Fibroblast of mammary gland (primary cell): ENCODE measurements at places on chromosomes 7 and 10.

DNA sequence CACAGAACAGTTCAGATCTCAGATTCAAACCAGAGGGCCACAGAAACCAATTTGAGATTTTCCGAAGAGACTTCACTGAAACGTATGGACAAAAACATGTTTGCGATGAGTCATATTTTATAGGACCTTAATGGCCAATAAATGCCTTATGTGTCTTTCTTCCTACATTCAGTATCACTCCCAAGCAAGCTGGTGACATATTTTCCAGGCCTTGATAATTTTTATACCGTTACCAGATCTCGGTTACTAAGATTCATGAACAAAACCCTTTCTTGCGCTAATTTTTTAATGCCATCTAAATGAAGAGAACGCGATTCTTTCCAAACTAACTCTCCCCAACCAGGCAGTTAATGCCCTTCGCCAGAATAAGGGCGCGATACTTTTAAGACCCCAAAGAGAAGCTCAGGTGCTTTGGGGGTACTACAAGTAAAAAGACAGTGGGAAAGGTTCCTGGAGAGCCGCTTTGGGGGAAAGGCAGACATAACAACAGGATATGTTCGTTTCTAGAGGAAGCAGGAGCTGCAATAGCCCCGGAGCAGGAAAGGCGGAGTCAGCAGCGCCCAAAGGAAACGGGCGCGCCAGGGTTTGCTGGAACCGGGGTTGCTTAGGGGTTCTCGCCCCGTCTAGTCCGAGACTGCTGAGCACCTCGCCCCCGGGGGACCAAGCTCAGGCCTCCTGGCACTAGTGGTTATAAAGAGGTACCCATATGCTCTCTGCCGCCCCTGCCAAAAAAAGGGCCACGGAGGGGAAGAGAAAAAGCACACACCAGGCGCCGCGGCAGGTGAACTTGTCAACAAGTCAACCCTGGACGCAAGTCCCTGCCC lies 884 bp downstream of the ICA1 start:
- DNase-seq: no peak

GRCh38 chr10:70892631-70893030 lies 4.3 kb upstream of the PCBD1 start:
- DNase-seq: peak; percentile 41

GRCh38 chr10:45075826-45076380 lies 75.2 kb downstream of the ZNF22 start:
- DNase-seq: no peak

GRCh38 chr10:59648711-59649201 lies 60.9 kb downstream of the SLC16A9 start:
- peak; percentile 40 for DNase-seq

DNA sequence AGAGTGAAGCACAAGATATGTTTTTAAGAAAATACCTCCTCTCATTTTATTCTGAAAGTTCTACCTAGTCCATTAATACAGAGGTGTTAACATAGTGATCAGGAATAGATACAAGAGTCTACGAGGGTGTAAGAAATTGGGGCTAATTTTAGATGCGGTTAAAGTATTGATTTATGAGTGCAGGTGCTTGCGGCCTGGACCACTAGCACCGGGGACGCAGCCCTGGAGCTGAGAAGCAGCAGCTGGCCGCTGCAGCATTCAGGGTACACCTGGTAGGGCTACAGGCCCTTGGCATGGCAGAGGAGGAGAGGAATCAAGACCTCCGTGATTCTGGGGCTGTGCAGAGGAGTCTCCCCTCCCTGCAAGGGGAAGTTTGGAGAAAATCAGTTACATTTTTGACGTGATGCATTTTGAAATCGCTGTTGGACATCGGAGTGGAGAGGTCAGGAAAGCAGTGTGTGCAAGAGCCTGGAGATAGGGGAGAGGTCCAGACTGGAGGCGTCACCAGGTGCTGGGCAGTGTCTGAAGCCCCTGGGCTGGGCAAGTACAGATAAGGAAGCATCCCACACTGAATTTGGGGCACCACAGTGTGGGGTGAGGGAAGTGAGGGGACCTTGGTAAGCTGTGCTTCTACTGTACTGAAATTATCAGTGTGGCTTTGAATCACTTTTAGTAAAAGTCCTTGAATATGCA lies 112.3 kb downstream of the VWC2 start:
- no peak for DNase-seq

- DNase-seq: peak; percentile 100
Observed at GRCh38 chr10:119401671-119402395, 140.7 kb downstream of the RGS10 start.

GRCh38 chr7:11914645-11915044 lies 82.6 kb upstream of the THSD7A start:
- no peak for DNase-seq

DNA sequence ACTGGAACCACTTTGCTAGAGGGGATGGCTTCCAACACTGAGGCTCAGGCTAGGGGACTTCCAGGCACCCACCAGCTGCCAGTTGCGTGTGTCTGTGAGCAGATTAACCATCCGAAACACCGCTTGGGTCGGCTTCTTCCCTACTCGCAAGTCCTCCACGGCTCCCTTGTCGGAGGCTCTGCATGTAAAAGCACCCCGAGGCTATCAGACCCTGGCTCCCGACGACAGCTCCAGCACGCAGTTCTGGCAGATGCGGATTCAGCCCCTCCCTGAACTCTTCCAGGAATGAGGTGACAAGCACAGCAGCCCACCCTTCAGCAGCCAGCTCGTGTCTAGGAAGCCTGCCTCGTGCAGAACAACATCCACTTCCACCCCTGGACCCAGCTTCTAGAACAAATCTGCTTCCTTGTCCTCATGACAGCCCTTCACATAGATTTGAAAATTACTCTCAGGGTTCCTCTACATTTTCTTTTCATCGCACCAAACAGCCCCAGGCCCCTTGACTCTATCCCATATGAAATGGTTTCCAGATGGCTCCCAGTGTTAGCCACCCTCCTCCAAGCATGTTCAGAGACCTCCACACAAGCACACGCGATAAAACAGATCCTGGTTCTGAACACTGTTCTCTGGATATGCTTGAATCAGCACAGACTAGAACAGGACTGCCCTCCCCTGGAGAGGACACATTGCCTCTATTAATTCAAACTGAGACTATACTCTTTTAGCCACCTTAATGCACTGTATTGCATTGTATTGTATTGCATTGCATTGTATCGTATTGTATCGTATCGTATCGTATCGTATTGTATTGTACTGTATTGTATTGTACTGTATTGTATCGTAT lies 44.6 kb downstream of the SLIT1 start:
- DNase-seq: no peak

DNA sequence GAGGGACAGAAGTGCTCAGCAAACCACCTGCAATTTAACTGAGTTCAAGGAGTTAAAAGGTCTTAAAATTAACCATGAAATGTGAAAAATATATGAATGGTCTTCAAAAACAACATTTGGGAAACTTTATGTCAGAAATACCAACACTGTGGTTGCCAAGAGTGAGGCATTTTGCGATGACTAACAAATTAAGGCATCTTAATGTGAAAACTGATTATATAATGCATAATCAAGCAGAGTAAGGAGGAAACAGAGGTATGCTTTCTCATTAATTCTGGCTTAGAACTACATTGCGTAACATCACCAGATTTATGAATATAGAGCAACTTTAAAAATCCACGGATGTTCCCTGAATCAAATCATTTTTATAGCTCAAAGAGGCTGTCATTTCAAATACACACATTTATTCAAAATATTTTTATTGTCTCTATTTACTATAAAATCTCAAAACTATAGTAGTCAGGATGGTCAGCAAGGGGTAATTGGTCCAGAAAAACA lies 335.5 kb downstream of the LRRTM3 start:
- DNase-seq: no peak

DNA sequence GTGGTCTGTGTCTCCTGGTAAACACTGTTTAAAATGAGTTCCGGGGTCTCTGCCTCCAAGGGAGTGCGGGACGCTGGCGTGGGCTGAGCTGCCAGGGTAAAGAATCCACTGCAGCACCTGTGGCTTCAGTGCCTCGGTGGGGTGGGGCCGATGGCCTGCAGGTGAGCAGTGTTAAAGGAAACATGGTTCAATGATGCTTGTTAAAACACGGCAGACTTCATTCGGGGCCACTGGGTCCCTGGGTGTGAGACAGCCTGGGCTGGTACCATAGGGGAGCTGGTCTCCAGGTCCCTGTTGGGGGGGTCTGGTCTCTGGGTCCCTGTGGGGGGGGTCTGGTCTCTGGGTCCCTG lies 24.9 kb upstream of the KNDC1 start:
- DNase-seq: no peak

- DNase-seq: peak; percentile 61
Observed at GRCh38 chr10:101780818-101781654, 2.2 kb downstream of the NPM3 start.

- DNase-seq: peak; percentile 62
Observed at GRCh38 chr7:108190891-108191290, 60.7 kb upstream of the LAMB4 start.

GRCh38 chr10:72642318-72642717 lies 16.4 kb upstream of the MICU1 start:
- no peak for DNase-seq

GRCh38 chr10:110226926-110227641 lies 19.7 kb downstream of the MXI1 start:
- DNase-seq: no peak

DNA sequence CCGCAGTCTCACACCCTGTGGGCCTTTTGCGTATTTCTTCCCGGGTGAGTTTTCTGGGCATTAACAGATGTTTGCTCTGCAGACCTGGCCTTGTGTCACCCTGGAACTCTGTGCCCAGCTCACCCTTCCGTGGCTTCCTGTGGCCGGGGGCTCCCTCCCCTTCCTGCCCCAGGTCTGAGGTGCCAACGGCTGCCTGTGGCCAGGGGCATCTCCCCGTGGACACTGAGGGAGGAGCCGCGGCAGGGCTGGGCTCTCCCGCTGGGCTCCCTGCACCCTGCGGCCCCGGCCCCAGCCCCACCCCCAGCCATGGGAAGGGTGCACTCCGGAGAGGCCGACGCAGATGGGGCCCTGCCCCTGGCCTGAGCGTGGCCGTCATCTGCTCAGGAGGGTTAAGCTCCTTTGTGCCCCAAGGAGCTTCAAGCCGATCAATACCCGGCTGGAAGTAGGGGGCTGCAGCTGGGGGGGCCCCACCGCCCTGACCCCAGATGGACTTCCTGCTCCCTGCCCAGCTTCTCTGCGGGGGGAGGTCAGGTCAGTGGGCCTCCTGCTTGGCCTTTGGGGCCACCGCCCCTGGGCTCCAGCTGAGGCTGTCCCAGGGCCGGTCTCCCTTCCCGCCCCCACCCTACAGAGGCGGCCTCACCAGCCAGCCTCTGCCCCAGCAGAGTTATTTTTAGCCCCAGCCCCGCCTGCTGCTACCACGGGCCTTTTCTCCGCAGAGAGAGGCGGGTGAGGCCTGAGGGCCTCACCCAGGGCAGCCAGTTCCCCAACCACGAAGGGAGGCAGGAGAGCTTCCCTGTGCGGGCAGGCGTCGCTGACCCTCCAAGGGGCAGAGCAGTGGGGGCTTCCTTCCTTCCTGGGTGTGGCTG lies 24.2 kb downstream of the PWWP2B start:
- no peak for DNase-seq

DNA sequence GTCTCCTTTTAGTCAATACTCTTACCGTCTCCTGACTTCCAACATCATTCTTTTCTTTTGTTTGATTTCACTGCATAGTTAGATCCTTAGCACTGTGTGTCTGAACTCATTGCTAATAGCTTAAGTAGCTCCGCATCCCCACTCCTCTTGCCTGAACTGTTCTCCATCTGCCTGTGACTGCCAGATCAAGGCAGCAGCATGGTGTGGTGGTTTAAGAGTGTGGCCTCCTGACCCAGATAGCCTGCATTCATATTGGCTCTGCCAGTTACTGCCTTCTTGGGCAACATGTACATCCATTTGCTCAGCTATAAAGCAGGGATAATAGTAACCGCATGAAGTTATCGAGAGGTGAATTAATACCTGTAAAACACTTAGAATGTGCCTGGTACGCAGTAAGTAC lies 50.8 kb downstream of the SUFU start:
- no peak for DNase-seq

- no peak for DNase-seq
Observed at GRCh38 chr10:1461016-1461415, 276.3 kb downstream of the ADARB2 start.

- DNase-seq: peak; percentile 94
Observed at GRCh38 chr10:101000915-101001658, 1.5 kb downstream of the LZTS2 start.

DNA sequence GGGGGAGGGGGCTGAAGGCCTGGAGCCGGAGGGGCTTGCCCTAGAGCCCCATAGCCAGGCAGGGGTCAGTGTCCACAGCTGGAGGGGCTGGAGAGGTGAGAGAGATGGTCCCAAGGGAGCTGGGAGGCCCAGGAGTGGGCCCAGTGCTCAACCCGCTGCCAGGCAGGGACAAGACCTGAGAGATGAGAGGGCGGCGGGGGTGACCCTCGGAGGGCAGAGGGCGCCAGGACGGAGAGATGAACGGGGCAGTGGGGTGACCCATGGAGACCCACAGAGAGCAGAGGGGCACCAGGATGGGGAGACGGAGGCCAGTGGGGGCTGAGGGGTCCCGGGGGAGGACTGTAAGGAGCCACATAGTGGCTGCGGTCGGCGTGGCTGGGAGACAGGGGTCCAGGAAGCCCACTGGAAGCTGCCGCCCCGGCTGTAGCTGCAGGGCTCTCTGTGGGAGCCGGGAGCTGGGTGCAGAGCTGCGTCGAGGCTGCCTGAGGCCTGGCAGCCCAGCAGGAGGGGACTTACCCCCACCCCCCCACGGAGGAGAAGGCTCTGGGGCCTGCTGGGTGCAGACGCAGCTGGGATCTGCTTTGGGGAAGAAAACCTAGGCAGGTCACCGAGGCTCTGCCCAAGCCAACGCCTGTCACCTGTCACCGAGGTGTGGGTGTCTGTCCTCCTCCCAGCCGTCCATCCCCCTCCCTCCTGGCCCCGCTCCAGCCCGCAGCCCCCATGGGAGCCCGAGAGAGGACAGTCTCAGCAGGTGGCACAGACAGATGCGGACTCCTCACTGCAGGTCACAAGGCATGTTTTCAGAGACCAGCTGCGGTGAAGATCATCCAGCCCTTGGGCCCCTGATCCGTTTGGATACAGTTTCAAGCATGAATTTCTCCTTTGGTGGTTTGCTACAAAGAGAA lies 25.1 kb downstream of the PWWP2B start:
- no peak for DNase-seq

DNA sequence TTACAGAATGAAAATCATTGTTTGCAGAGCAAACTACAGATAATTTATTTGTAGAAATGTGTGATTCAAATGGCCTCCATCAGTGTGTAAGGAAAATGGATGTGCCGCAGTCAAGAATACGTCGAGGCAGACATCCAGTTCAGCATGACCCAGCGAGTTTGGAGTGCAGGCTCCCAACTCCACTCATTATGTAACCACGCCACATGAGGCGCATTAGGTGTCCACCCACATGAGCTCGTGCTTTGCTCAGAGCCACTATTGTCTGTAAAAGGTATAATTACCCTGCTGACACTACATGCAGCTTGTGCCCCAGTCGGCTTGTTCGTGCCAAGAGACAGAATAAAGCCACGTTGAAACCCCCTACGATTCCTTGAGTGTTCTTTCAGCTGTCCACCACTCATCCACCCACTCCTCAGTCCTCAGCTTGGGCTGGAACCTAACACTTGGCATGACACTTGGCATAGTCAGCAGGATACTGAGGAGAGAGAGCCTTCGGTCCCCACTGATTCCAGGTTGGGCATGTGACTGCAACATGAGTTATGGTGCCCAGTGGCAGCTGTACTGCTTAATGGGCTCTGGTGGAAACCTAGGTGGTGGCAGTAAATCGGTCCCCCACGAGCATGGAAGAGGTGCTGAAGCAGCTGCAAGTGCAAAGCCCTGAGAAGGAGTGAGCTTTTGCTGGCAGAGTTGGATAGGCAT lies 102.7 kb downstream of the BICC1 start:
- no peak for DNase-seq

- DNase-seq: no peak
Observed at GRCh38 chr7:3304131-3304530, 3.1 kb downstream of the SDK1 start.

GRCh38 chr10:13810568-13810967 lies 223.8 kb downstream of the PRPF18 start:
- no peak for DNase-seq

GRCh38 chr10:91539930-91540329 lies 92.9 kb downstream of the PPP1R3C start:
- no peak for DNase-seq
